ENCODE measurements at places on chromosomes 1 and 21.

- DNase-seq: no peak
Observed at GRCh38 chr1:110453829-110454228, 2.9 kb downstream of the PROK1 start.

- no peak for DNase-seq
Observed at GRCh38 chr1:241513378-241513777, 6.2 kb downstream of the FH start.

DNA sequence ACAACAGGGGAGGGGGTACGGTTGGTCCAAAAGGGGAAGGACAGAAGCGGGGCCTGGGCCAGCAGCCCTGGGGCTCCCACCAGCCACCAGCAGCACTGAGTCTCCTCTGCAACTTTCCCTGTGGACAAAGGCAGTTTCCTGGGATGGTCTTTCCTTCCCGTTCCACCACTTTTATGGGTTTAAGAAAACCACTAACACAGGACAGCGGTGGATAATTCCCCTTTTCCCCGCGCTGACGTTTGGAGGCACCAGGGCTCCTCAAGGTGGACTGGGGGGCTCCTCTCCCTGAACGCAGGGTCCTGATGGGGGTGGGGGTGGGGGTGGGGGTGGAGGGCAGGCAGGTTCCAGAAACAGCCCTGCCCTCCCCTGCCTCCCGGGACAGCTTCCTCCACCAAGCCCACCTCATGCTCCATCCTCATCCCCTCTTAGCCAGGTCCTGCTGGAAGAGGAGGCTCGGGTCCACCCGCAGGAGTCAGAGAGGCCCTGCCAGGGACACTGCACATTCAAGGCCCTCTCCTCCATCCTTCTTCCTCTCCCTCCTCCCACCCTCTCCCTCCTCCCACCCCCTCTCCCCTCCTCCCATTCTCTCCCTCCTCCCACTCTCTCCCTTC, 4.8 kb upstream of the COL6A1 start:
- DNase-seq: no peak

DNA sequence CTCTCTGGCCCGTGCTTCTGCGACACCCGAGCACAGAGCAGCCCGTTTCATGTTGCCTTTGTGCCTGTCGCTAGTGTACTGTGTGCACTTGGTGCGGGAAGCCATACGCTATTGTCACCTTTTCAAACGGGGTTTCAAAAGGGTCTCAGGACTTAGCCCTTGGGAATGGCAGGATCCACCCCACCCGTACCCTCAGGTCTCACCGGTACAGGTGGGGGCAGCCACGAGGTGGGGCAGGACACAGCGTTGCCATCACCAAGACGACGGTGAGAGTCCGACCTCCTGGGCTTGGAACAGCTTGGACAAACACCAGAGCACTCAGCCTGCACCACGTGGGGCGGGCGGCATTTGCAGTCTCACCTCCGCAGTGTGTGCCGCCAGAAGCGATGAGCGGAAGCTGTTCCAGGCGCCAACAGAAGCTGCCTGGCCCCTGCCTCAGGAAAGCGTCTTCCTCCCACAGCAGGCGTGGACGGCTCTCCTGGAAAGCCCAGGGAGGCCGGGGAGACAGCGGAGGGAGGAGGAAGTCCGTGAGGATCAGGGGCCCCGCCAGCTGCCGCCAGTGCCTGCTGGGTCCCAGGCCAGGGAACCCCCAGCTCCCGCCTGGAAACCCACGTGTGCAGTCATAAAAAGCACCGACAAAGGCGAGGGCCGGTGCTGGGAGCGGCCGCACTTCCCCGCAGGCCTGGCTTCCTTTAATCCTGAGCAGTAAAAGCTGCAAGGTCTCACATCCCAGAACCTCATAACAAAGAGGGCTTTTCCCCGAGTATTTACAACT, 131.3 kb upstream of the ARHGEF16 start:
- no peak for DNase-seq

- no peak for DNase-seq
Observed at GRCh38 chr1:162230096-162230495, 146.6 kb downstream of the SPATA46 start.

DNA sequence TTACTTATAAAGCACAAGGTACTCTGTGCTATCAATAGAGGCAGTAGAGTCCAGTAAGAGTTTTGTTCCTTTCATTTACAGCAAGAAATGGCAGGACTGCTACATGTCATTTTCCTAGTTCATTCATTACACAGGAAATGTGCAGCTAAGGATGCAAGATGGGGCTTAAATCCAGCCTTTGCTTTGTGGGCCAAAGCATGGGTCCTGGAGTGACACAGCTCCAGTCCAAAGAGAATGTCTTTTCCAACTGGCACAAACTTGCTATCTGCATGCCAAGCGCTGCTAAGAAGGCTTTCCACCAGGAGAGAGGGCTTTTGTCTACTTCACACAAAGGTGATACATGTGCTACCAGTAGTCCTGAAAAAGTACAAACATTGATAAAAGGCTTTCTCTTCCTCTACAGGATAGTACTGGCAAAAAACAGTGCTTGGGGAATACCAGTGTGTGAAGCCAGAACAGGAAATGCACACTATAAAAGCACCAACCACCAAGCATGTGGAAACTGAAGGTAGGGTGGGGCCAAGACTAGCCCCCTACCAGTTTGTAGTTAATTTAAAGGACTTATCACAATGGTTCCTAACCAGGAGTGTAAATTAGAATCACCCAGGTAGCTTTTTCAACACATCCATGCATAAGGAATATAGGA, 68.7 kb downstream of the ARID4B start:
- DNase-seq: no peak

- DNase-seq: no peak
Observed at GRCh38 chr1:187383366-187383765, 554.6 kb downstream of the PLA2G4A start.

DNA sequence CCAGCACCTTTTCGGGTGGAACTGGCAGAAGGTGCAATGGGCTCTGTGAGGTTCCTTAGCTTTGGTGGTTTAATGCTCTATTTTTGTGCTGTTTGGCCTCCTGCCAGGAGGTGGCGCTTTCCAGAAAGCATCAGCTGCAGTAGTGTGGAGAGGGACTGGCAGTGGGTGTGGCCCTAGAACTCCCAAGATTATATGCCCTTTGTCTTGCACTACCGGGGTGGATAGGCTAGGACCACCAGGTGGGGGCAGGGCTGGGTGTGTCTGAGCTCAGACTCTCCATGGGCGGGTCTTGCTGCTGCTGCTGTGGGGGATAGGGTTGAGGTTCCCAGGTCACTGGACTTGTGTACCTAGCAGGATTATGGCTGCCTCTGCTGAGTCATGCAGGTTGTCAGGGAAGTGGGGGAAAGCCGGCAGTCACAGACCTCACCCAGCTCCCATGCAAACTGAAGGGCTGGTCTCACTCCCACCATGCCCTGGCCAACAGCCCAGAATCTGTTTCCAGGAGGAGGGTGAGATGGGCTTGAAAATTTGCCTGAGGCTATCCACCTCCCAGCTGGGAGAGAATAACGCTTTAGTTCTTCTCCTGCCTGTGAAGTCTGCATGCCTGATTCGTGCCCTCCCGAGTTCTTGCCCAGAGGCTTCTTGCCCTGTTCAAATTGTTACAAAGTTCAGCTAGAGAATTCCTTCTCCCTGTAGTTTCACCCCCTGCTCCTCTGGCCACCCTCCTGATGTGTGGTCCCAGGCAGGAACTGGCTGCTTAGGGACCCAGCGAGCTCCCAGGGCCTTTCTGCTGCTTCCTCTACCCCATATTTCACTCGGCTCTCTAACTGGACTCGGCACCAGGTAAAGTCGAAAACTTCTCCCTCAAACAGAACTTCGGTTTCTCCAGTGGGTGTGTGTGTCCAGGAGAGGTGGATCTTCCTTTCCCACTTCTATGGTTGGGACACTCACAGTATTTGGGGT, 76.5 kb upstream of the BTG3 start:
- peak; percentile 16 for DNase-seq

- no peak for DNase-seq
Observed at GRCh38 chr1:160710517-160711252, 937 bp downstream of the CD48 start.

DNA sequence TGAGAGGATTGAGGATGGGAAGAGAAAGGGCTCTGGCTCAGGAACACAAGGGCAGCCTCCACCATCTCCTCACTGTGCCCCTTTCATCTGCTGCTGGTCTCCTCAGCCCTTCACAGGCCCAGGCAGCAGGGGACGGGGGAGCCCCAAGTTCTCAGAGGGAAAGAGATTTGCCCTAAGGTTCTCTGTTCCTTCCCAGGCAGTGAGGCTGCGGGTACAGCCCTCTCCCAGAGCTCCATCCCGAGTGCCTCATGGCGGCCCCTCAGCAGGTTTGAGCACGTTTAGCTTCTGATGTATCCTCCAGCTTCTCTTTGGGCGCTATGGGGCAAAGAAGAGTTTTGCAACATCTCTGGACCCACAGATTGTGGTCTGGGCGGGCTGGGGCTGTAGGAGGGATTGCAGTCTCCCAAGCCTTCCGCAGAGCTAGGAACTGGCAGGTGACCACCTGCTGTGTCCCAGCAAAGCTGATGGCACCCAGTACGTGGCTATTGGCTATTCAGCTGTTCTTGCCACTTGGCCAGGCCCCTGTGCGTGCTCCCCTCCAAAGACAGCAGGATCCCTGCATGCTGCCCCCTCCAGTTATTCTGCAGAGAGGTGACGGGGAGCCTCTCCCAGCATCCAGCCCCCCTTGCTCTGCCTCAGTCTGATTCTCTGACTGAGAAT, 10.1 kb downstream of the DISP3 start:
- DNase-seq: no peak

DNA sequence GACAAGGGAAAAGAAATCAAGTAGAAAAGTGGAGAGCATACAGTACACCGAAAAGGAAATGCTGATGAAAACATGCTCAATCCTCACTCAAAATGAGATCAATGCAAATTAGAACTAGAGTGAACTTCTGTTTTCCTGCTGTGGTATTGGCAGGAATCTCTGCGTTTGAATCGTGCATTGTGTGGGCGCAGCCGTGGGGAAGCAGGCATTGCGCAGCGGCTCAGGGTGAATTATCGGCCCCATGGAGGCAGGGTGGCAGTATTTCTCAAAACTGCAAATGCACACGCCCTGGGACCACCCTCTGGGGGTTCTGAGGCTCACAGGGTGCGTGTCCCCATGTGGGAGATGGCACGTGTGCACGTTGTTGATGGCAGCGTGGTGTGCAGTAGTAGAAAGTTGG, 140.6 kb downstream of the PEX14 start:
- DNase-seq: no peak

- no peak for DNase-seq
Observed at GRCh38 chr1:231867607-231868006, 241.0 kb downstream of the DISC1 start.

DNA sequence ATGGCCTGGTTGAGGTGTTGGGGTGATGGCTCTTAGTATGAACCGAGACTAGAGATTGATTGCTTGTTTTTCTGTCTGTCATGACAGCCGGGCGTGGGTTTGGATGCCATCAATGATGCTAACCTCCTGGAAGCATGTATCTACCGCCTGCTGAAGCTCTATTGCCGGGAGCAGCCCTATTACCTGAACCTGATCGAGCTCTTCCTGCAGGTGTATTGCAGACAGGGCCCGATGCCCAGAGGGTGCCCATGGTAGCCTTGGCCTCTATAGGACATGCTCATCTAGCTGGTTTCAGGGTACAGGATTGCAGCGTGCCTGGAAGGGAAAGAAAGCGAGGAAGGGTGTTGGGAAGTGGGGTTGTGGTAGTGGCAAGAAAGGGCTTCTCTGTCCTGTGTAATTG, 2.6 kb upstream of the RUSC1 start:
- no peak for DNase-seq

GRCh38 chr1:22282364-22282995, 139.6 kb upstream of the WNT4 start:
- no peak for DNase-seq

GRCh38 chr1:219184337-219184736, 10.7 kb downstream of the LYPLAL1 start:
- DNase-seq: no peak

All from stimulated activated CD8-positive, alpha-beta memory T cell treated with anti-CD3 and anti-CD28 coated beads, Interleukin-15, amount 100 ng/mL, for 24 hours (primary cell).